CD8-positive, alpha-beta memory T cell (primary cell): ENCODE measurements at places on chromosomes 3 and 15.

GRCh38 chr3:165820671-165821123, 16.5 kb downstream of the BCHE start:
- no peak for DNase-seq

DNA sequence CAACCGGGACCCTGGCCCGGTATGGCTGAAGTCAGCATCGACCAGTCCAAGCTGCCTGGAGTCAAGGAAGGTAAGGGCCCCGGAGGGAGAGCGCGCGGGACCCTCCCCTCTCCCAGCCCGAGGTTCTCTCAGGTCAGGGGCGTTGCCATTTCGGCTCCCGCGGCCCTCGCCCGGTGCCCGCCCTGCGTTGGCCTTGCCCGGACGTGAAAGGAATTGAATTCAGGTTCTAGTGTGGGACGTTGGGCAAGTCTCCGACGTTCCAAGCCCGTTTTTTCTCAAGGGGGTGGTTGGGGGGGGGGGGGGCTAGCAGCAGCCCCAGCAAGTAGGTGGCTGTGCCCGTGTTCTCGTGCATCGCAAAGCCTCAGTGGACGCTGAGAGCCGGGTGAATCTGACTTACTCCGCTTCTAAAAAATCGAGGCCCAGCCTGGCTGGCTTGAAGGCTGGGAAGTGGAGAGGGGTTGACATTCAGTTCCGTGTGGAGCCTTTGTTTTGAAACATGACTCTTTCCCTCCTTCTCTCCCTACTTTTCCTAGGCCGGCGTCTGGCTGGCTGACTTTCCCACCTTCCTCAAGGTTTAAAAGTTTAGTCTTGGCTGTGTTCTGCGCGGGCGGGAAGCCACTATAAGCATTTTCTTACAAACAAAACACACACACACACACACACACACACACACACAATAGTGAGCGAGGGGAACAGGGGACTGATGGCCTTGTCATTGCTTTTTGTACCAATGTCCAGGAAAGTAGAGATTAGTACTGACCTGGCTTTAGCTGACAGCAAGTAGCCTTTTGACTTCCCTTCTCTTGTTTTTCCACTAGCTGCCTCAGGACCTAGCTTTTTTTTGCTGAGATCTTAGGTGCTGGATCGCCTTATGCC, at the start of gene UTS2B:
Gene UTS2B (minus strand): TSS at position 873 of the 876 bp plus-strand sequence. CDS start 48,337 bp downstream, outside the sequence.
- peak; percentile 47 for DNase-seq

GRCh38 chr15:74768771-74769342, 13.0 kb upstream of the CSK start:
- peak; percentile 76 for DNase-seq

DNA sequence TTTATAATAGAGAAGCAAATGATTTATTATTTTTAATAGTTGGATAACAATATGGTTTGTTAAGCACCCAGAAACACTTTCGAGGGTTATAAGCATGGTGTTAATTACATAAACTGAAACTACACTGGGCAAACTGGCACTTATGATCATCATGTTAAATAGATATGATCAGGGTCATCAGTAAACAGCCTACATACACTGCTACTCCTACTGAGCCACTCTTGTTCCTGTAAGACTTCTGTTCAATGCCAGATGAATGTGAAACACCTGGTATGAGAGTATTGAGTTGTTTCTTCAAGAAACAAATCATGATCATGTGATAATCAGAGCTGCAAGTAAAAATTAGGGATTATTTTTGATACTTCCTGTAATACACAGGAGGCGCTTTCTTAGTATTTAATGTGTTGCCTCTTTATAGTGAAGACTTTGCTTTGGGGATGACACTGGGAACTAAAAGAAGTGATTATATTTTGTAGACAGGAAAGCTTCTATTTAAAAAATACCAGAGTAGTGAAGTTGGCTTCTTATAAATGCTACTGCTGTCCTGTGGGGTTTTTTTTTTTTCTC, 32.3 kb upstream of the UTS2B start:
- DNase-seq, result no peak

- no peak for DNase-seq
These were observed 15.7 kb downstream of the TF start for GRCh38 chr3:133761605-133762484.

- DNase-seq, result no peak
These were observed 590.4 kb downstream of the PDCD6IP start for GRCh38 chr3:34388830-34389229.

GRCh38 chr15:76674883-76675282, 230.3 kb downstream of the SCAPER start:
- DNase-seq, result no peak
